Placental pericyte (primary cell): ENCODE measurements at places on chromosomes 4 and X. TPM values are rescaled to one million over a fixed set of nuclear protein-coding genes. Genes with fewer than 3 reads are reported as not detected.

The AFAP1 gene
- 97.8 and 118 TPM in 2 replicates for total RNA-seq

The SRPX gene
- total RNA-seq = 46.0 and 64.6 TPM in 2 replicates

The GABRB1 gene
- total RNA-seq = not detected in 2 replicates

The MAPK10 gene
- total RNA-seq = 1.8 and 3.9 TPM in 2 replicates

The ALB gene
- total RNA-seq = not detected in 2 replicates

The FHIP1A gene
- total RNA-seq = under 0.01 and 0.14 TPM in 2 replicates

The ATP11C gene
- total RNA-seq = 39.8 and 47.7 TPM in 2 replicates

The RS1 gene
- not detected in 2 replicates for total RNA-seq

The NHSL2 gene
- under 0.01 and 1.4 TPM in 2 replicates for total RNA-seq

The COX7B2 gene
- total RNA-seq = not detected in 2 replicates

The TBL1X gene
- total RNA-seq = 22.8 and 31.9 TPM in 2 replicates

The VEGFC gene
- total RNA-seq = 59.7 and 65.4 TPM in 2 replicates

The PORCN gene
- 15.5 and 15.9 TPM in 2 replicates for total RNA-seq

The RBM47 gene
- 2.3 and 9.8 TPM in 2 replicates for total RNA-seq

The GPR173 gene
- total RNA-seq = 1.9 and 3.7 TPM in 2 replicates

The CEP135 gene
- total RNA-seq = 10.3 and 21.8 TPM in 2 replicates
